Lower lobe of right lung (tissue), 2 donors: ENCODE measurements at places on chromosomes 7 and 10. TPM values are rescaled to one million over a fixed set of nuclear protein-coding genes. Genes with fewer than 3 reads are reported as not detected.

GRCh38 chr7:101550641-101551541, 78.2 kb downstream of the MYL10 start:
- DNase-seq: peak; percentile 41

- no peak for DNase-seq
These were observed 5.4 kb upstream of the PTF1A start for GRCh38 chr10:23186697-23187096.

GRCh38 chr10:101139421-101139911, 8.4 kb downstream of the TLX1 start:
- DNase-seq: no peak

GRCh38 chr7:159099711-159100231, 44.9 kb downstream of the VIPR2 start:
- no peak for DNase-seq

DNA sequence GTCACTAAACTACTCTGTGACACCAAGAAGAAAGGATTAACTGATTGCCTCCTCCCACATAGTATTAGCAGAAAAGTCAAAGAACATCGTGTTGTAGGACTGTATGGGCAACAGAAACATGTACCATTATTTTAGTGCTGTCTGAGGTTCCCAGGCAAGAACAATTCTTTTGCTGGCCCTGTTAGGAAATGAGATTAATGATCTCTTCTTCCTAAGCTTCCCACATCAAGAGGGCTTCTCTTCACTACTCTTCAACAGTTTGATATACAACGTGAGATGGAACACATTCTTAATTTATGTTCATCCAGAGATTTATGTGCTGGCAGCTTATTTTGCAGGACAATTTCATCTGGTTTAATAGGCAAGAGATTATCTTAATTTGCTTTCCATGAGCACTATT, 219.6 kb downstream of the DOCK4 start:
- no peak for DNase-seq

SAMD9 gene
- total RNA-seq: 24.3 TPM

SLC18A3 gene
- total RNA-seq: not detected
